Keratinocyte (primary cell): ENCODE measurements at places on chromosomes 6 and 20. TPM values are rescaled to one million over a fixed set of nuclear protein-coding genes. Genes with fewer than 3 reads are reported as not detected.

ISM1 gene
- polyA plus RNA-seq, result 2.2 to 5.0 TPM (median 3.3 TPM) in 3 replicates

PTGIS gene
- polyA plus RNA-seq, result not detected in 3 replicates

GRCh38 chr6:83216806-83217205 is 23.6 kb downstream of the RWDD2A start:
- no peak for DNase-seq

- no peak for DNase-seq
These were observed 226.8 kb downstream of the UST start for GRCh38 chr6:148973538-148974208.

DNA sequence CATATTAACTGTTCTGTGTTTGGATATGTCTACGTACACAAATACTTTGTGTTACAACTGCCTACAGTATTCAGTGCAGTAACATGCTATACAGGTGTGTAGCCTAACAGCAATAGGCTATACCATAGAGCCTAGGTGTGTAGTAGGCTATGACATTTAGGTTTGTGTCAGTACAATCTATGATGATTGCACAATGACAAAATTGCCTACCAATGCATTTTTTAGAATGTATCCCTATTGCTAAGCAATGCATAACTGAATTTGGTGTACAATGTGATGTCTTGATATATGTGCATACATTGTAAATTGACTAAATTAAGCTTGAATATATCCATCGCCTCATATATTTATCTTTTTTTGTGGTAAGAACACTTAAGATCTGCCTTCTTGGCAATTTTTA is 48.9 kb downstream of the C6orf118 start:
- no peak for DNase-seq

- no peak for DNase-seq
These were observed 91.0 kb downstream of the GFRA4 start for GRCh38 chr20:3572151-3572550.

USP49 gene
- polyA plus RNA-seq, result 1.0 to 3.2 TPM (median 2.3 TPM) in 3 replicates

GRCh38 chr20:64036346-64037198 is 590 bp downstream of the C20orf204 start:
- DNase-seq, result no peak

MOG gene
- polyA plus RNA-seq, result not detected in 3 replicates

- no peak for DNase-seq
These were observed 17.4 kb downstream of the BMP7 start for GRCh38 chr20:57249073-57249472.

DNA sequence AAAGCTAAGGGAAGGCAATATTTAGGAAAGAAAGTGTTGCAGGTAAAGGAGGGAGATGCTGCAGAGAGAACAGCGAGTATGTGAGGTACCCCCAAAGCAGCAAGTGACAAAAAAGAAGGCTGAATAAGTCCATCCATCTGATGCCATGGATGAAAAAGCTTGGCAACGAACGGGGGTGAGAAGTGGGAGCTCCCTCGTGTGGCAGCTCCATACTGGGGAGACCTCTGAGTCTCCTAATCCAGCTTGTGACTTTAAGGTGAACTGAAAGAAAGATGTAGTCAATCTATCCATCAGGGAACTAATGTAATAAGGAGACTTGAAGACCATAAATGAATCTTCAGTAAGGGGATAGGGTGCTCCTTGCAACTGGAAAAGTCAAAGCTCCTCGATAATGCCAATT is 156.6 kb downstream of the OTOR start:
- no peak for DNase-seq

GRCh38 chr6:82270881-82271635 is 23.5 kb upstream of the IBTK start:
- DNase-seq, result no peak

DNA sequence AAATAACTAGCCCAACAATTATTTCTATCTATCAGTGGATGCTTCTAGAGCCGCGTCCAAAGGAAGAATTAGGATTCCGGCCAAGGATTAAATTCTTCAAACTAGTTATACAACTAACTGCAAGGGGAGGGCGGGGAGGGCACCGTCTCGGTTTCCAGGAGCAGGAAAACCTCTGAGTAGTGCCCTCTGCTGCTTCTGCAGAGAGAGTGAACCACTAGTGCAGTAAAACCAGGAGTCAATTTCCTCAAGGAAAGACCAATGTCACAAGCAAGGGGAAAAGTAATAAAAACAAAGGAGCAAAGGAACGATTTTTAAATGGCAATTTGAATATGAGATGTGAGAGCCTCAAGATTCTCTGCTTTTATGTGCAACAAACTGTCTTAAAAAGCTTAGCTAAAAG is 16.5 kb upstream of the UBE2J1 start:
- no peak for DNase-seq

GRCh38 chr6:55445648-55446204 is 118.5 kb downstream of the GFRAL start:
- no peak for DNase-seq

DNA sequence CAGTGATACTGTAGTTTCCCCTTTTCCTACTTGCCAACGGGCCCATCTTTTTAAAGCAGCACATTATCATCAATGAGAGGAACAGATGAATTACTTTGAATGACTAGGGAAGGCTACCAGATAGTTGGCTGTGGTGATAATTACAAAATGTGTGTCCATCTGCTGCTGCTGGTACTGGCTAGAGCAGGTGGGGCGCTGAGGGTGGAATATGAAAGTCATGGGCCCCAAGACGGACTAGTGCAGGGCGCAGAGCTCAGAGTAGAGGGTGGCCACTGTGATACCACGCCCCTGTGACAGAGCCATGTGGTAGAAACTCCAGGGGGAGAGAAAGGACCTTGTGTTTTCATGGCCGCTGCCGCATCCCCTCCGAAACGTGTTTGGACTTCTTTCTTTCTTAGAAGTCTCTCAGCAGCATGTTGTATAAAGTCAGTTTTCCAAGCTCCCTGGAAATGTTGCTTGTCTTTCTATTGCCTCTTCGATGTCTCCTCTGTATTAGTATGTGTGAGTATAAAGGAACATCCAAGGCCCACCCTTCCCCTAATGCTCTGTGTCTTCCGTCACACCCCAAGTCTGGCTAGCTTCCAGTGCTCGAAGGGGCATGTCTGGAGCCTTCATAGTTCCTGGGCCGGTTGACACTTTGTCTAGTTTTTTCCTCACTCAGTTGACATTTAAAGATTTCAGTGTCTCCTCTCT is 88.1 kb downstream of the PPP1R14C start:
- DNase-seq, result no peak

TNNC2 gene
- polyA plus RNA-seq, result 0.16 TPM in 1 of 3 replicates, not detected in the others
